Stimulated activated CD8-positive, alpha-beta memory T cell treated with anti-CD3 and anti-CD28 coated beads, Interleukin-15, amount 100 ng/mL, for 24 hours (primary cell): ENCODE measurements at places on chromosomes 7 and 10.

- DNase-seq, result no peak
Observed at GRCh38 chr10:132926070-132926469, 16.3 kb downstream of the CFAP46 start.

DNA sequence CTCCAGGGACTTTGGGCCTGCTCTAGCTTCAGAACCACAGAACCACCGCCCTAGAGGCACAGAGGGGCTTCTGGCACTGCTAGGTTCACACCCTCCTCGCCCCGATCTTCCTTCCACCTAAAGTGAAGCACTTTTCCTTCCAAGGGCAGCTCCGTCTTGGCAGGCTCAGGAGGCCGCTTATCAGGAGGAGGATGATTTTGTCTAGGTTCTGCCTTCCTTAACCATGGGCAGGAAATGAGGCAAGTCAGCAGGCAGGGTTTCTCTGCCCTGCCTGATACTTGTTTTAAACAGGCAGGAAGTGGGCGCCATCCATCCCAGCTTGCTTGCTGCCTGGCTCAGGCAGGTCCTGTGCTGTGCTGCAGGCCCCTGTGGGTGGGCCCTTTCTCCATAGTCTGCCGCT, 8.3 kb upstream of the ATP6V0E2 start:
- no peak for DNase-seq

DNA sequence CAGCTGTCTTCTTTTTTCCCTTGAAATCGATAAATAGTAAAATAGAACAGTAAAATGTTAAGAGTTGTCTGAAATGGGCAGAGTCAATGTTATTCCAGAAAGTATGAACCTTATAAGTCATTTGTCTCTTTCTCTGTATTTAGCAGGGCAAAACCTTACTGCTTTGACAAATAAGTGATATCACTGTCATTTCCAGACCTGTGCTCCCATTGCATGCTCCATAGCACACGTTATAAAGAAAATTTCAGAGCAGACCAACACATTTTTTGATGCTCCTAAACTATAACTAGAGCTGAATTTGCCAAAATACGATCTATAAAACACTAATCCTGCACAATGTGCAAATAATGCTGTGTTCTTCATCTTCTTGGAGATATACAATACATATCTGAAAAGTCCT, 1.1 kb downstream of the A1CF start:
- no peak for DNase-seq

DNA sequence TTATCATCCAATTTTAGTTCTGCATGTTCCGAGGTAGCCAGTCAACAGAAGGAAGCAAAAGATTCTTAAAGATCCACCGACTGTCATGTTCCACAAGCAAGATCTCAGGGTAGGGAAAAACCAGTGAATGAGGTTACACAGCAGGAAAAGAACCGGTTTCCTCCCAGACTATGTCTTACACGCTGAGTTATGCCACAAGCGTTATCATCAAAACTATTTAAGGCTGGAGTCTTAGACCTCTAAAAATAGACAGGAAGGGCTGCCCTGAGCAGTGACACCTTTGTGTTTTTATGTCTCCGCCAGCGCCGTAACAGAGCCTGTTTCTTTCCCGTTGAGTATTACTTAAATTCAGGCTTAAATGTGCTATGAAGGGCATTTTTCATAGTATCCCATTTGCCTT, 48.3 kb downstream of the PROSER2 start:
- DNase-seq, result no peak

- no peak for DNase-seq
Observed at GRCh38 chr7:77327067-77327931, 88.8 kb downstream of the GSAP start.

DNA sequence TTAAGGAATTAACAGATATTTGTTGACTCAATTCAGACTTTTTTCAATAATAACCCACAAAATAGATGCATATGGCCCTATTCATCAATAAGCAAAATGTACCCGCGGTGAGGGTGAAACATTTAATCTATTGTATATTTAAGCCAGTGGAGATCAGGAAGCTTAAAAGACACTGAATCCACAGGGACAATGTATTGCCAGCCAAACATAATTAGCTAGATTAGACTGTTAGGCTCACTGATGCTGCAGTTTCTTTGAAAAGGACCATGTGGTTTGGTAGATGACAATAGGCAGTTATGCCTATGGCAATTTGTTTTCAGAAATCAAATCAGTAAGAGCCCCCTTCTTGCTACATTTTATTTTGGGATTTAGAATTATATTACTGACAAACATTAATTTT, 87.3 kb upstream of the PLXDC2 start:
- DNase-seq, result no peak
